ENCODE measurements at places on chromosomes 7 and 10. TPM values are rescaled to one million over a fixed set of nuclear protein-coding genes. Genes with fewer than 3 reads are reported as not detected.

- DNase-seq = no peak
Observed at GRCh38 chr10:18246967-18247366, 106.7 kb downstream of the CACNB2 start.

GRCh38 chr7:80498481-80499349, 13.1 kb downstream of the GNAT3 start:
- DNase-seq = no peak

- no peak for DNase-seq
Observed at GRCh38 chr7:22452142-22452959, 47.6 kb downstream of the STEAP1B start.

- peak; percentile 87 for DNase-seq
Observed at GRCh38 chr7:8261711-8262695, at the start of gene ICA1. Gene ICA1, minus strand, starts transcription at chr7:8262167. Its CDS starts 26,241 bp downstream, at chr7:8235926.

- no peak for DNase-seq
Observed at GRCh38 chr10:93165367-93165766, 91.7 kb downstream of the CYP26A1 start.

GRCh38 chr7:1404460-1404809, 54.8 kb downstream of the MICALL2 start:
- no peak for DNase-seq

- no peak for DNase-seq
Observed at GRCh38 chr7:37571806-37572205, 111.8 kb upstream of the GPR141 start.

GRCh38 chr10:78868048-78868447, 200.7 kb upstream of the ZMIZ1 start:
- DNase-seq = no peak

DNA sequence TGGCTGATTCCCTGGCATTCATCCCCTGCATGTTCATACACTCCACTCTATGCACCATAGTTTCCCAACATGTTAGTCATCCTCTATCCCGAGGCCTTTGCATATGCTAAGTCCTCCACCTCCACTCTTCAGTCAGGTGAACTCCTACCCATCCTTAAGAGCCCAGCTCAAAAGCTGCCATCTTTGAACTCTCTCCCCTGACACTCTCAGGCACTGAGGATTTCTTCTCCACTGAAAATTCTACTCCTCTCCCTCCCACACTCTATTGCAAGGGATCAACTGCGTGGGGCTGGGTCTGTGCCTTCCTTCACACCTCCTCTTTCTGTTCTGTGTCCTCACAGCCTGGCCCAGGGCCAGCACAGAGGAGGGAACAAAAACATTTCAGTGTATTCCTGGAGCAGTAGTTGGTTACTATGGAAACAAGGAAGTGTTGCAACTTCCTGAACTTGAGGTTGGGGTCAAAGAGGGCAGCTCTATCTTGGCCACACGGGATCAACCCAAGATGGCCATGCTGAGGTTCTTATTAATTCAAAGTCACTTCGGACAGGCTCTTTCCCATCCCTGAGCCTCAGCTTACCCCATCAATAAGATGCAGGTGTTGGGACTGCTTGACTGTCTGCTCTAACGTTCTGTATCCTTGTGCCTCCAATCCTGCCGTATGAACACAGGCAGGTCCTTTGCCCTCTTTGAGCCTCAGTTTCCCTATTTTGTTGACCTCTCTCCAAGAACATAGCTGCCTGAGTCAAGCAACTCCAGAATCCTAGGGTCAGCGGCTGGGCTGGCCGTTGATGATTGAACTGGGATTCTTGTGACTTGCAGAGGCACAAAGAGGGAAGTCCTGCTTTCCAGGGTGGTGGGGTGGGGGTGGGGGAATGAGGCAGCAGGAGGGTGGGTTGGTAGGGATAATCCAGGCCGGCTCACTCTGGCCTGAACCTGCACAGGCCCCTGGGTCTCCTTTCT, 15.5 kb downstream of the ZMIZ1 start:
- peak; percentile 95 for DNase-seq

DNA sequence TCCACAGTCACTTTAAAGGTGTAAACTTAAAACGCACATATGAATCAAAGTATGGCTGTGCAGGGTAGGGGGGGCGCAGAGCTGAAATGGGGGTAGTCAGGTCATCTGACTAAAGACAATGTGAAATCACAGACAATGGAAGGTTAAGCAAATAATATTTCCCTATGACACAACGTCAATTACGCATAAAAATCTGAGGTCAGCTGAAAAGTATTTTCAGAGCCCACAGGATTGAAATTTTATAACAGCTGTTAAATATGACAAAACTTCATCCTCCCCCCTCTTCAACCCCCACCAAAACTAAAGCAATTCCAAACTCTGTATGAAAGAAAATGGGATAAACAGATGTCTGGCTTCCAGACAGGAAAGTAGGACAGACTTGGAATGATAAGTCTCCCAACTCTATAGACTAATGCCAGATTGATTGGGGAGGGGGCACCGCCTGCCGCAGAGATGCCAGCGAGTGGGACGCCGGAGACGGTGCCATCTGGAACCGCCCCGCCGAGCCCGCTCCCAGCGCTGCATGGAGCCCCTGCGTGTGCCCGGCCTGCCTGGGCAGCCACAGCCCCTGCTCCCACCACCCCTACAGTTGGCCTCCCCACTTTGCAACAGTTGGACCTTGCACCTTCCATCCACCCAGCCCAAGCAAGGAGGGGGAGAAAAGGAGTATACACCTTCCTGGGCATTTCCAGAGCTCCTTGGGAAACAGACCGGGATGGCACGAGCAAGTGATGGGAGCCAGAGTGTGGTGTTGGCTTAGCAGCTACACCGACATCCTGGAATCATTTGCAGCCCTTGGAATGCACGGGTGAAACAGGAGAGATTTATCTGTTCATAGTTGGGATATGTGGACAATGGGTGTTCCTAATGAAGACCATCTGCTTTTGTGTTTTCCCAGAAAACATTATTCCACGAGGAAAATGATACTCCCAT, 10.7 kb downstream of the EBF3 start:
- peak; percentile 70 for DNase-seq

GRCh38 chr10:36676321-36676720, 449.1 kb upstream of the ANKRD30A start:
- DNase-seq = no peak

The FIGNL1 gene
- total RNA-seq = 2.6 TPM

The ABHD11 gene
- 31.6 TPM for total RNA-seq

The PALD1 gene
- 5.3 TPM for total RNA-seq

The IL2RA gene
- 0.73 TPM for total RNA-seq
